Activated CD4-positive, alpha-beta T cell treated with anti-CD3 and anti-CD28 coated beads, Interleukin-2, amount 10 ng/mL, durations not matched to agents 24 days and 14 days (primary cell): ENCODE measurements at places on chromosomes 7 and 10.

DNA sequence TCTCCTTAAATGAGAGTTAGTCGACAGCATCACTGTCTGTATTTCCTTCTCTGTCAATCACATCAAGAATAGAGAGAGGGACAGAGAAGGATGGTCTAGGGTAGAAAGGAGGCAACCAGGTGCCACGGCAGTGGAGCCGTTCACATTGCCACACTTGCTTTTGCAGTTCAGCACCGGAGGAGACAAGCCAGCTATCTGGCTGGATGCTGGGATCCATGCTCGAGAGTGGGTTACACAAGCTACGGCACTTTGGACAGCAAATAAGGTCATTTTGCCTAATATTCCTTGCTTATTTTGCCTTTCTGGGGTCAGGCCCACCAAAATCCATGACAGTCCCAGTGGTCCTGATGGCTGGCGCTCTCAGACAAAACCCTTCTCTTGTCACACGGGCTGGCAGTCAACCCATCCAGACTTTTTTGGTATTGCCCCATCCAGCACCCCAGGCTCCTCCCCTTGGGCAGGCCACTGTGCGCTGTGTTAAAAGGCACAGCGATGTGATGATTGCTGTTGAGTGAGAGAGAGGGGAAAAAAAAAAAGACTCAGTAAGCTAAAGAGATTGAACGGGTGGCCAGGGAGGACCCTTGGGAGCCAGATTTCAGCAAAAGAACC, 8.4 kb downstream of the CPA2 start:
- H3K4me1 ChIP-seq = peaks cover 22% of the 10 kb centered on the region
- H3K27ac ChIP-seq = no peak overlapping the region
- no peak overlapping the region for H3K4me3 ChIP-seq
- H3K27me3 ChIP-seq = no peaks in the 10 kb centered on the region
- no peaks in the 10 kb centered on the region for H3K36me3 ChIP-seq

DNA sequence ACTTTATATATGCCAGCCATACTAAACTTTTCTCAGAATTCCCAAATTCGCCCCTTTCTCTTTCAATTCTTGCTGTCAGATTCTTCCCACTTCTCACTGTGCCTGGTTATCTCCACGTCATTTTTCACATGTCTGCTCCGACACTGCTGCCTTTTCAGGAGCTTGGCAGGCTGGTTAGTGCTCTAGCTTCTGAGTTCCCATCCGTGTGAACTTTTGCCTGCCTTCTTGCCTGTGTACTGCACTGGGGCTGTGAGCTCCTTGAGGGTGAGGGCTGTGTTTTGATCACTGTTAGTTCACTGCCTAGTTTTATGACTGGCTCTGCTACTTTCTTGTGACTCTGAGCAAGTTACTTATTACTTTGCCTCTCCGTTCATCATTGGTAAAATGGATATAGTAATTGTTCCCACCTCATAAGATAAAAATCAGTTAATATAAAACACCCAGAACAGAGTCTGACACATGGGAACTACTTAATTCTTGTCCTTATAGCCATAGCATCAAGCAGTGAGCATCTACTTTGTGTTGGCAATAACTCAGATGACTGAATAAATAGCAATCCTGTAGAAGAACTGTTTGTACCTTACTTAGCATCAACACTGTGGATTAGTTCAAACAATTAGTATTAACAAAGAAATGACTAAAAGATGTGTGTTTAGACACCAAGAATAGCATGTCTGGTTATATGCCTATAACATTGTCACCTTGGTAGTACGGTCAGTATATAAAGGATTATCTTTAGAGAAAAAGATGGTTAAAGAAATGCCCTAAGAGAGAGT, 5.5 kb downstream of the GSTO1 start:
- H3K27me3 ChIP-seq = no peaks in the 10 kb centered on the region
- peak overlapping the region; percentile 75 for H3K4me3 ChIP-seq
- H3K4me1 ChIP-seq = peaks cover 60% of the 10 kb centered on the region
- peaks cover 63% of the 10 kb centered on the region for H3K36me3 ChIP-seq
- no peak for DNase-seq

- H3K27ac ChIP-seq = no peak overlapping the region
- no peaks in the 10 kb centered on the region for H3K4me1 ChIP-seq
- peaks cover 2% of the 10 kb centered on the region for H3K36me3 ChIP-seq
- no peak for DNase-seq
- peaks cover 12% of the 10 kb centered on the region for H3K27me3 ChIP-seq
Observed at GRCh38 chr10:29980084-29980483, 79.3 kb downstream of the JCAD start.

- H3K27ac ChIP-seq = peak overlapping the region; percentile 96
- peak overlapping the region; percentile 95 for H3K4me3 ChIP-seq
- peaks cover 4% of the 10 kb centered on the region for H3K27me3 ChIP-seq
- DNase-seq = peak; percentile 80
Observed at GRCh38 chr10:128125416-128125943, 743 bp downstream of the MKI67 start.

- peaks cover 23% of the 10 kb centered on the region for H3K27me3 ChIP-seq
- no peak for DNase-seq
- no peak overlapping the region for H3K27ac ChIP-seq
- H3K36me3 ChIP-seq = no peaks in the 10 kb centered on the region
Observed at GRCh38 chr7:148402159-148402558, 188.4 kb upstream of the C7orf33 start.

GRCh38 chr10:72353028-72353964, 1.4 kb downstream of the DNAJB12 start:
- H3K36me3 ChIP-seq = peaks cover 22% of the 10 kb centered on the region
- peak overlapping the region; percentile 90 for H3K4me3 ChIP-seq
- H3K27ac ChIP-seq = peak overlapping the region; percentile 99
- no peaks in the 10 kb centered on the region for H3K27me3 ChIP-seq
- DNase-seq = peak; percentile 62

GRCh38 chr10:84540022-84540616, 211.7 kb downstream of the CCSER2 start:
- H3K4me3 ChIP-seq = peak overlapping the region; percentile 73
- peaks cover 13% of the 10 kb centered on the region for H3K4me1 ChIP-seq
- no peaks in the 10 kb centered on the region for H3K36me3 ChIP-seq
- DNase-seq = no peak
- H3K27me3 ChIP-seq = peaks cover 23% of the 10 kb centered on the region
- H3K27ac ChIP-seq = no peak overlapping the region

GRCh38 chr10:112314822-112315474, 31.7 kb downstream of the TECTB start:
- H3K4me3 ChIP-seq = no peak overlapping the region
- no peaks in the 10 kb centered on the region for H3K4me1 ChIP-seq
- no peak overlapping the region for H3K27ac ChIP-seq
- H3K27me3 ChIP-seq = peaks cover 31% of the 10 kb centered on the region
- H3K36me3 ChIP-seq = no peaks in the 10 kb centered on the region

GRCh38 chr7:95322854-95323253, 1.5 kb downstream of the PON1 start:
- H3K4me3 ChIP-seq = no peak overlapping the region
- no peaks in the 10 kb centered on the region for H3K36me3 ChIP-seq
- peaks cover 12% of the 10 kb centered on the region for H3K27me3 ChIP-seq

DNA sequence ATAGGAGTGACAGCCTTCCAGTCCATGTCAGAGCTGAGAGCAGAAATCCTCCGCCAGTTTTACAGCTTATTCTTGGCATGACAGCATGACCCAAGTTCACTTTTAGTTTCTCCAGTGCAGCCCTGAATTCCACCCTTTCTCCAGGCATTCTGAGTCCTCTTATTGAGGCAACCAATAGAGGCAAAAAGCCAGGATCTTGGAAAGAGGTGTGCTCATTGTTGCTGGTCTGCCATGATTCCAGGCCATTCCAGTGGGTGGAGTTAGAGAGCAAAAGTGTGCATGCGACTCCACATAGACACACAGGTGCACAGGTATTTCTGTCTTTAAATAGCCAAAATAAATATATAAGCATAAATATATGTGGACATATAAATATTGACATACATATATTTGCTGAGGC, 224.7 kb upstream of the ADARB2 start:
- peaks cover 5% of the 10 kb centered on the region for H3K4me1 ChIP-seq
- H3K36me3 ChIP-seq = no peaks in the 10 kb centered on the region
- H3K27me3 ChIP-seq = peaks cover 5% of the 10 kb centered on the region

GRCh38 chr7:80232979-80233724, 98.5 kb downstream of the GNAI1 start:
- H3K27me3 ChIP-seq = peaks cover 2% of the 10 kb centered on the region
- H3K4me1 ChIP-seq = no peaks in the 10 kb centered on the region
- H3K27ac ChIP-seq = no peak overlapping the region

DNA sequence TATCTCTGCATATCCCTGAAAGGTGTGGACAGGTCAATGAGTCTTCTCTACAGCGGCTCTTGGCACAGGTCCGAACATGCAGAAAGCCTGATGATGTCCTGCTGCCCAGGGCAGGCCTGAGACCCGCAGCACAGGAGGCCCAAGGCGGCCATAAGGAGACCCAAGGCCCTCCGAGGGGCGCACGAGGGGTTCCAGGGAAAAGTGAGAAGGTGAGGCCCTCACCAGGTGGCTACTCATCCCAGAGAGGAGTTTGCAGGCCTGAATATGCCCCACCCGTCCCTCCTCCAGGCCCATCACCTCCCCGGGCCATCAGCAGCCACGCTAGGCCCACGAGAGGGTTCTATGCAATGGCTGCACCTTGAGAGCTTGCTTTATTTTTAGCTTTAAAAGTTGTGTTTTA, 173.4 kb upstream of the RHEB start:
- DNase-seq = no peak
- H3K4me1 ChIP-seq = no peaks in the 10 kb centered on the region
- H3K36me3 ChIP-seq = no peaks in the 10 kb centered on the region
- H3K27ac ChIP-seq = no peak overlapping the region
- no peak overlapping the region for H3K4me3 ChIP-seq
- no peaks in the 10 kb centered on the region for H3K27me3 ChIP-seq

DNA sequence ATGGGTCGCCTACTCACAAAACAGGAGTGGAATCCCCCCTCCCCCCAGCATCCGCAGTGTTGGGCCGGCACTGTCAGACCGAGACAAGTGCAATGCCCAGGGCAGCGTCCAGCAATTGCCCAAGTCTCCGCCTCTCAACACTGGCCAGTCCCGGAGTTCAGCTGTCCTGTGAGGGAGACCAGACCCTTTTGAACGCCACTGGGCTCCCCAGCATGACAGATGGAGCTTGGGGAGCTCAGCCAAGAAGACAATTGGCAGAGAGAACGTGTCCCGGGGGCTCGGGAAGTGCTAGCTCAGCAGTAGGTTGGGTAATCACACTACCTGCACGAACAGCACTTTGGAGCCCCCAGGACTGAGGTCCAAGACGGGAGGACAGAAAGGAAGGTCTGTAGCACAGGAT, 4.7 kb downstream of the COPS6 start:
- no peaks in the 10 kb centered on the region for H3K27me3 ChIP-seq
- H3K27ac ChIP-seq = peak overlapping the region; percentile 20
- peaks cover 77% of the 10 kb centered on the region for H3K36me3 ChIP-seq
- no peak overlapping the region for H3K4me3 ChIP-seq
- no peak for DNase-seq
- H3K4me1 ChIP-seq = peaks cover 43% of the 10 kb centered on the region

DNA sequence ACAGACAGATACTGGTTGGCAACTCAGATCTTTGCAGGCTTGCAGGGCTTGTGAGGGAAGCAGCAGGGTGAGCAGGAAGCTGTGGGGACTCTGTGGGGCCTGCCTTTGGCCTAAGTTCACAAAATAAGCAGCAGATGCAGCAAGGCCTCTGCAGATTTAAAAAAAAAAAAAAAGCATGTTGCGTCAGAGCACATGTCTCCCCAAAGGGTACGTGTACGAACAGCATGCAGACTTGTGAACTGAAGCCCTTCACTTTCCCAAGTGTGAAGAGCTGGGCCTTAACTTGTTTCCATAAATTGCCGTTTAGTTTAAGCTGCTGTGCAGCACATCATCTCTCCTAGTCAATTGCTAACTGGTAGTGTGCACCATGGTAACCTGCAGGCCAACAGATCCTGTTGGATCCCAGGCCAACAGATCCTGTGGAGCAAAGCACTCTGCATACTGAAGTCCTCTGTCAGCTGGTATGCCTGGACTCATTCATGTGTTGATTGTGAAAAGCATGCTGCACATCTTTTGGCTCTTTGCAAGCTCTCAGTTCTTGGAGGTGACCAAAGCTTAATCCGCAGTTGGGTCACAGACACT, 10.8 kb upstream of the XPNPEP1 start:
- H3K4me1 ChIP-seq = peaks cover 21% of the 10 kb centered on the region
- H3K4me3 ChIP-seq = peak overlapping the region; percentile 82
- peaks cover 8% of the 10 kb centered on the region for H3K27me3 ChIP-seq
- peak overlapping the region; percentile 96 for H3K27ac ChIP-seq
- H3K36me3 ChIP-seq = no peaks in the 10 kb centered on the region
